ENCODE measurements at places on chromosomes 6 and 20.

- DNase-seq: no peak
Measured at GRCh38 chr20:31535298-31535697, 21.1 kb downstream of the HM13 start.

- peak; percentile 62 for DNase-seq
Measured at GRCh38 chr6:80133020-80133419, 26.5 kb downstream of the BCKDHB start.

DNA sequence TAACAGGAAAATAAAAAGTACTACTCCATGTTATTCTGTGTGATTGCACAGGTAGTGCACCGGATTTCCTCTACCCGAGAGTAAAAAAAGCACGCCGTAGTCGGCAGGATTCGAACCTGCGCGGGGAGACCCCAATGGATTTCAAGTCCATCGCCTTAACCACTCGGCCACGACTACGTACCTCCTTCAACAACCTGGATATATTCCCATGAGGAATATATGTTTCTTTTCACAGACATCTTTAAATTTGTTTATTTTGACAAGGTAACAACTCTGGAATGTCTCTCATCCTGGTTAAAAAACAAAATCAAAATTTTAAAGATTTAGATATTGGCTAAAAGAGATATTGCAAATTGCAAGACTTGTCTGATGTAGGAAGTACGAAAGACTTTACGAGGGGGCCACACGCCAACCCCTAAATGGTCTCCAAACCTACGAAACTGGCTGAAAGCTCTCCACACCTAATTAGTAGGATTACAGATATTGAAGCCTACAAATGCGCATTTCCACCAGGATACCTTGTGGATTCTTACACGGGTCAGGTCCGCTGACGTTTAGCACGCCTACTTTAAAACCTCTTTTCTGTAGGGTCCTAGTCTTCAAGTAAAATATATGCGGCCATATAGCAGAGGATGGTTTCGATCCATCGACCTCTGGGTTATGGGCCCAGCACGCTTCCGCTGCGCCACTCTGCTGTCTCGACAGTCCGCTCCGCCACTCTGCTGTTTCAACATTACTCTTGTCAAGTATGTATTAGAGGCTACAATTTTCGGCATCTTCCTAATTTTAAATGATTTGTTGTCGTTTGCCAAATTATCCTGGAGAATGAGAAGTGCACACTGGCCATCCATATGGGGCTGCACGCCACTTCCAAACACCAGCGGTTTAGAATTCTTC lies 52.2 kb upstream of the BTN3A2 start:
- DNase-seq: peak; percentile 79

DNA sequence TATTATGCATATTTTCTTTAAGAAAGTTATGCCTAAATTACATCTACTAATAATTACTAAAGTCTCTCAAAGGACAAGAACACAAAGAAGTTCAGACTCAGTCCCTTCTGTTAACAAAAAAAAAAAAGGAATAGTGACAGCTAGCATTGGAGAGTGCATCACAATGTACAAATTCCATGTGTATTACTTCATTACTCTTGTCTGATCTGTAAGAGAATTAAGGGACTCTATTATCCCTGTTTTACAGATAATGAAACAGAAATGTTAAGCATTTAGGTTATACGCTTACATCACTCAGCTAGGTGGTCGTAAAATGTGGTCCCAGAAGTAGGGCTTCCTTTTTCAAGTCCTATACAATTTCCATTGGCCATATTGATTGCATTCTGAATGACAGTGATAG lies 17.2 kb upstream of the VNN1 start:
- no peak for DNase-seq

DNA sequence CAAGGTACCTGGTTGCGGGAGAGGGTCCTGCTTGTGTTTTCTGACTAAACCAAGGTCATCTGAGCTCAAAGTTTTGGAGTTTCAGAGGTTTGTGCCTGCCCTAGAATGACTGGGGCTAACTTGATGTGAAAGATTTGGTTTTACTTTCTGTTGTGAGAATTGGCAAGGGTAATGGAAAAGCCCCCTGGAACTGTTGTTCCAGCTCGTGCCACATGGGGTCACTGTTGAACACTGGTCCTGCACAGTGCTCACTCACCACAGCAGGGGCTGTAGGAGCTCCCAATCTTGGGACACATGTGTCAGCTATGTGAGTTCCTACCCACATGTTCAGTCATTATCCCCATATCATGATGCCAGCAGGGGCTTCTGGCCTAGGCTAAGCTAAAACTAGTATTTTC lies 6.5 kb downstream of the TGM6 start:
- peak; percentile 8 for DNase-seq

DNA sequence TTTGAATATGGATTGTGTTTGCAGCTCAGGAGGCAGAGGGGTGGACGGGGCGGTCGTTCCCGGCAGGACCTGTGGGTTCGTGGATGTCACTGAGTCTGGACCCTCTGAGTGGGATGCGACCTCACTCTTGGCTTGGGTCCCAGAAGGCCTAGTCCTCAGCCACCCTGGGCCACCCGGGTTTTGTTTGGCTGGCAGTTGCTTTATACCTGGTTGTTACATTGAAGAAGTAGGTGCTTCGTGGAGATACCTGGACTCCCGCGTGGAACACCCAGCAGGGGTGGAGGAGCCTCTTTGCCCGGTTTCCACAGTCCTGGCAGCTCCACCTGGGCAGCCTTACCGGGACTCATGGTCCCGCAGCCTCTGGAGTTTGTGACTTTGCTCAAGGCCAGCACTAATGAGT lies 405.1 kb downstream of the TAF4 start:
- DNase-seq: no peak

GRCh38 chr6:30013291-30013922 lies 47.7 kb upstream of the POLR1H start:
- peak; percentile 8 for DNase-seq

DNA sequence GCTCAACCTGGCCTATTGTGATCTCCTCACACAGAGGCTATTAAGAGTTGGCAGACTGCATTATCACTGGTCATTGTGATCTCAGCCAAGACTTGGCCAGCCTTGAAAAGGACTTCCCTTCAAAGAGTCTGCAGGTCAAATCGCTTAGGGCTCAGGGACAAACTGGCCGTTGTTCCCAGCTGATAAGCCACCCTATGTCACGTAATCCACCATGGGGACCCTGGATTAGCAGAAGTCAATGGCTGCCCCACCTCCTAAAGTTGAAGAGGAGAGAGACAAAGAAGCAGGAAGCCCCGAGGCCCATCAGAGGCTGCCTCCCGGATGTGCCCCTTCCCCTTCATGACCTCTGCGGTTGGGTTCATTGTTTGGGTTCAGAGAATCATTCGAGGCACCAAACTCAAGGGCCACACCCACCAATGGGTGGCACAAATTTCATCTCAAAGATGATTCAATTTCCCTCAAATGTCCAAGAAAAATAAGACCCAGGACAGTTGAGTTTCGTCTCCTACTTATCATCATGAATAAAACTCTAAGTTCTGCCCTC lies 56.6 kb downstream of the BPIFB1 start:
- no peak for DNase-seq

DNA sequence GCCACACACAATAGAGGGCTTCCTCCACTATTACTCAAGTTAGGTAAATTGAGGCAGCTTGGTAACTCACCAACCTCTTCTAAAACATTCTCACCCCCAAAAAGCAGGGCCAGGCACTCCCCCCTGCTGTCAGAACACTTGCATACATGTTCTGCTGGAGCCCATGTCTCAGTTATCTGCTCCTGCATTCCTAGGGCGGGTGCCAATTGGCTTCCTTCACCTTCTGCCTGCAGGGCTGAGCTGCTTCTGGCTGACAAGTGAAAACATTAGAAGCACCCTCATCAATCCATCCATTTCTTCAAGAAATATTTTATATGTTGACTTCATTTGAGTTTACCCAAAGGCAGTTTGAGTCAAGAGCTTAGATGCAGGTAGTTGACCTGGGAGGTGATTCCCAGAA lies 4.5 kb upstream of the ENTPD6 start:
- no peak for DNase-seq

- DNase-seq: peak; percentile 46
Measured at GRCh38 chr20:3786126-3786484, 435 bp downstream of the CENPB start.

DNA sequence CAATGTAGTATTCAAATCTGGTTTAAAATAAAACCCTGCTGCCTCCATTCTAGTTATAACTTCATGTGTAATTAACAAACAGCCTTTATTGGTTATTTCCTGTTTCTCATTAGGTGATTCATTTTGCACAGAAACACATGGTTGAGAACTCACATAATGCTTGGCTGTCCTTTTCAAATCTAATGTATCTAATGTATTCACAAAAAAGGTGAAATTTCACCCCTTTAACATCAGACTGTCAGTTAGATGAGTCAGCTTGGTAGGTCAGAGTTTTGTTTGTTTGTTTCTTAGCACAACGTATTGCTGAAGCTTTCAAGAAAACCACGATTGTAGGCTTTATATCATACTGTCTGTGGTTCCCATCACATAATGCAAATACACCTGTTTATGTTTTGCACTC lies 78.7 kb upstream of the TMEM30A start:
- no peak for DNase-seq

- no peak for DNase-seq
Measured at GRCh38 chr20:40073535-40074111, 615.4 kb downstream of the MAFB start.

DNA sequence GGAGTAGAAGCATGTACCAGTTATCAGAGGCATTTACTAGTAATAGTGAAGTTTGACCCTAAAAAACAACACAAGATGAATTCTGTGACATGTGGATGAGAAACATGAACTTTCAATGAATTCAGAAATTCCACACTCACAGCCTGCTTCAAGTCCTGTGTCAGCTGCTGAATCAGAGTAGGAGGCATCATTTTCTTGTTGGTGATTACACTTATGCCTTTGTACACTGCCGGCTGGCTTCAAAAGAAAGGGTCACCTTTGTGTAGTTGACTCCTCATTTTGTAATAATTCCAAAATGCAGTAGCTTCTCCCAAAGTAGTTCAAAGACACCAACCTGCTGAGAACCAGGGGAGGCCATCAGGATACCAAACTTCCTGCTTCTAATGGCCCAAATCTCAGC lies 165.5 kb downstream of the BACH2 start:
- DNase-seq: no peak

DNA sequence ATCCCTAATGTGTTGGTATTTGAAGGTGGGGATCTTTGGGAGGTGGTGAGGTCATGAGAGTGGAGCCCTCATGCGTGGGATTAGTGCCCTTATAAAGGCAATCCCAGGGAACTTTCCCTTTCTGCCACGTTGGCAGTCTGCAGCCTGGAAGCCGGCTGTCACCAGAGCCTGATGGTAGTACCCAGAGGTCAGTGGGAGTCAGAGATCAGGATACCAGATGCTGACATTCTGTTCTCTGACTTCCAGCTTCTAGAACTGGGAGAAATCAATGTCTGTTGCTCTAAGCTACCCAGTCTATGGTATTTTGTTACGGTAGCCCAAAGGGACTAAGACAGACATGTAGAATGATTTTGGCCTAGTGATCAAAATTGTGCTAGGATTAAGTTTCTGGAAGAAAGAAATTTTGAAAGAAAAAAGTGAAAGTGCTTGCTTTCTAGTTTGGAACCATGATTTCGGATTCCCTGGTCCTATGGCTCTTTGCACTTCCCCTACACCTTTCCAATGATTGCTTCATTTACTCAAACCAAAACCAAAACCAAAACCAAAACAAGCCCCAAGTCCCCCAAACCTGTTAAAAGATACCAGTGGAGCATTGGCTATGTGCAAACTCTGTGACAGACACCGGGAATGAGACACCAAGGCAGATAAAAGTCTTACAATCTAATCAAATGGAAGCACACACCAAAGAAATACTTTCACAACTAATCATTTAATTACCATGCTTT lies 173.7 kb upstream of the ZNF217 start:
- DNase-seq: no peak

DNA sequence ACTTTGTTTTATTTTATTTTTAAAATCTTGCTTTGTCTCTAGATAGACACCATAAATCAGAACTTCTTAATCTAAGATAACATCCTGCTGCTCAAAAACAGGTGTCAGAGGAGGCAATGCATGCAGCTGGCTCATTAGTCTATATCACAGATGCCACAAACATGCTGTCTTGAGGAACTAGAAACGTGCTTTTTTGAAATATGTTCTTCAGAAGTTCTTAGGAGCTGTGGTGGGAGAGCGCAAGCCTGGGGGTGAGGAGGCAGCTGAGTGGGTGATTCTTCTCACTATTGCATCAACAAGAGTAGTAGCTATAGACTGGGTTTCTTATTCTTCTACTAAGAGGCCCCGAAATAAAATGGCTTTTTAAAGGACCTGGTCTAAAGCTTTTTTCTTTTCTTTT lies 23.4 kb downstream of the IL22RA2 start:
- no peak for DNase-seq

DNA sequence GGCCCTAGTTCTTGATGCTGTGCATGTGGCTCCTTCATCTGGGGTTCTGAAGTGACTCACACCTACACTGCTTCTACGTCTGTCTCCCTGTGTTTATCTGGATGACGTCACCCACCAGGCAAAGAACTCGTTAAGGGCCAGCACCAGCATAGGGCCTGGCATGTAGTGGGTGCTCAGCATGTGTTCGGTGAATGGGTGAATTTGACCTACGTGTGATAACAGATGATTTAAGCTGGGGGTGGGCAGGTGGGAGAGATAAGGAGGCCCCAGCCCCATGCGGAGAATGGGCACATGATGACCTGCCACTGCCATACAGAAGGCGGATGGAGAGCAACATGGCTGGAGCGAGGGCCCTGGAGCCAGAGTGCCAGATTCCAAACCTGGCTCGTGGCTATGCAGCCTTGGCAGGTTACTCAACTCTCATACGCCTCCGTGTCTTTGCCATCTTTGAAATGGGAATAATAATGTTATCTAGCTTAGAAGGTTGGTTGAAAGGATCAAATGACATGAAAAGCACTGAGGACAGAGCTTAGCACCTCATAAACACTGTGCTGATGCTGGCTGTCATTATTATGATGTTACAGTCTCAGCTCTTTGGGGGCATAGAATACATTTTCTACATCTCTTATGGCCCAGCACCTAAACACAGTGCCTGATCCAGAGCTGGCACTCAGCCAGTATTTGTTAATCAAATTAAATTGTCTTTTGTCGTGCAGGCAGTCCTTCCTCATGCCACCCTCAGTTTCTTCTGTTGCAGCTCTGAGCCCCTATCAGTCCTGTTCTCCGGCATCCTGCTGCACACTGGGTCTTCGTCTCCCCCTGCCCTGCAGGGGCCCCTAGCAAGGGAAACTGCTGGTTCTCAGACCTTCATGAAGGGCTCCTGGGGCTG lies 39.6 kb downstream of the VEGFA start:
- peak; percentile 18 for DNase-seq

GRCh38 chr6:6401401-6401800 lies 80.9 kb upstream of the F13A1 start:
- DNase-seq: no peak

- DNase-seq: no peak
Measured at GRCh38 chr6:11174242-11174611, 58.2 kb downstream of the NEDD9 start.

DNA sequence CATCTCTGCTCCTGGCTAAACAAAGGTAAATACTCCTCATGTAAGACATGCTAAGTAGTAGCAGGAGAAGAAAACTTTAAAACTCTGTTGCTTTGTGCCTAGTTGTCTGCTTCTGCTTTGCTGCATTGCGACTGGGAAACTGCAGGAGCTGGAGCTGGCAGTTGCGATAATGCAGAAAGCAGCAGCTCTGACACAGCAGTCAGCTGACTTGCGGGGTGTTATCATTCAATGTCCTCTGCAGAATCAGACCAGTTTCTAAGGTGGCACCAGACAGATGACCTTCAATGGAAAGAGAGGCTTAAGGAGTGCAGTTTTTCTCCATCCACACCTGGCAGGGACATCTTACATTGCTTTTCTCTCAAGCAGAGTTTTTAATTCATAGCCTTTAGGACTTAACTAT lies 69.9 kb upstream of the SOX4 start:
- DNase-seq: peak; percentile 64

Data from NCI-H2081 (cell line).